ENCODE measurements at places on chromosomes 4 and X.

DNA sequence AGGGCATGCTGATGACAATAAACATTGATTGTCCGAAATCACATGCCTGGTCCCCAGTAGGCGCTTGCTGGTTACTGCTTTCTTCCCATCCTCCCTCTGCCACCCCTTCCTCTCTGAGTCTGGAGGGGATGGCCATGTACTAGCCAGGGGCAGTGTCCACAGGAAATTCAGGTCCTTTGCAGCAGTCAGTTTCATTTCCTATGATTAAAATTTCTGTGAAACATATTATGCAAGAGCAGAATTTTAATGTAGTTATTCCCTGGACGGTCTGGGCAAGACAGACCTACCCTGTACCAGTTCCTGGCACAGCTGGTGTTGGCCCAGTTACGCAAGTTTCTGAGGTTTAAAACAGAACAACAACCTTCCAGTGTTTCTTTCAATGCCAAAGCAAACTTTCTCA, 28.2 kb upstream of the TLR2 start:
- DNase-seq, result no peak

DNA sequence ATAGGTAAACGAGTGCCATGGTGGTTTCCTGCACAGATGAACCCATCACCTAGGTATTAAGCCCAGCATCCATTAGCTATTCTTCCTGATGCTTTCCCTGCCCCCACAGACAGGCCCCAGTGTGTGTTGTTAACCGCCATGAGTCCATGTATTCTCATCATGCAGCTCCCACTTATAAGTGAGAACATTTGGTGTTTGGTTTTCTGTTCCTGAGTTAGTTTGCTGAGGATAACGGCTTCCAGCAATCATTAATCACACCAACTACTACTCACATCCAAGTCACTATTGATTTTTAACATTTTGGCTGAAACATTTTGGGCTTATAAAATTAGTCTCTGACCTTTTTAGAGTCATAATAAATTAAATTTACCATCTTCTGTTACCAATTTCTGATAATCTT, 205.3 kb downstream of the SPOCK3 start:
- DNase-seq, result no peak

- DNase-seq, result no peak
Measured at GRCh38 chr4:77183777-77184420, 26.9 kb downstream of the CCNG2 start.

DNA sequence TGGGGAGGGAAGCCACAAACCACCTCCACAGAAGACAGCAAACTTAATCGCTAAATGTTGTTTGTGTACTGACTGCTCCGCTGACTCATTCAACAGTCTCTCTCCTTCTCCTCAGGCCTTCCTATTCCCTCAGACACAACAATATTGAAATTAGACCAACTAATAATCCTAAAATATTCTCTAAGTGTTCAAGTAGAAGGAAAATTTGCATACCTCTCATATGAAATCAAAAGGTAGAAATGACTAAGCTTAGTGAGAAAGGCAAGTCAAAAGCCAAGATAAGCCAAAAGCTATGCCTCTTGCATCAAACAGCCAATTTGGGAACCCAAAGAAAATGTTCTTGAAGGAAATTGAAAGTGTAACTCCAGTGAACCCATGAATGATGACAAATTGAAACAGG, 75.7 kb upstream of the ARHGAP24 start:
- no peak for DNase-seq

DNA sequence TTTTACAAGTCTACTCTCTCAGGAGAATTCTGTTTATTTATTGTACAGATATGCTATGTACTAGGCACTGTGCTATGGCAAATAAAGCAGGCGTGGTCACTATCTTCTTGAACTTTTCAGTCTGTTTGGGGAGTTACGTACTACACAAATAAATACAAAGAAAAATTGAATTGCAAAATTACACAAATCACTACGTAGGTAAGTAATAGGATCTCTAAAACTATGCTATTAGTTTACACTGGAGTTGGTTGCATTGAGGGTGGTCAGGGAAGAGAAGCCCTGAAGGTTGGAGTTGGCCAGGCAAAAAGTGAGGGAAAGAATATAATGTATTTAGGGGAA, 75.7 kb downstream of the GAB1 start:
- no peak for DNase-seq

DNA sequence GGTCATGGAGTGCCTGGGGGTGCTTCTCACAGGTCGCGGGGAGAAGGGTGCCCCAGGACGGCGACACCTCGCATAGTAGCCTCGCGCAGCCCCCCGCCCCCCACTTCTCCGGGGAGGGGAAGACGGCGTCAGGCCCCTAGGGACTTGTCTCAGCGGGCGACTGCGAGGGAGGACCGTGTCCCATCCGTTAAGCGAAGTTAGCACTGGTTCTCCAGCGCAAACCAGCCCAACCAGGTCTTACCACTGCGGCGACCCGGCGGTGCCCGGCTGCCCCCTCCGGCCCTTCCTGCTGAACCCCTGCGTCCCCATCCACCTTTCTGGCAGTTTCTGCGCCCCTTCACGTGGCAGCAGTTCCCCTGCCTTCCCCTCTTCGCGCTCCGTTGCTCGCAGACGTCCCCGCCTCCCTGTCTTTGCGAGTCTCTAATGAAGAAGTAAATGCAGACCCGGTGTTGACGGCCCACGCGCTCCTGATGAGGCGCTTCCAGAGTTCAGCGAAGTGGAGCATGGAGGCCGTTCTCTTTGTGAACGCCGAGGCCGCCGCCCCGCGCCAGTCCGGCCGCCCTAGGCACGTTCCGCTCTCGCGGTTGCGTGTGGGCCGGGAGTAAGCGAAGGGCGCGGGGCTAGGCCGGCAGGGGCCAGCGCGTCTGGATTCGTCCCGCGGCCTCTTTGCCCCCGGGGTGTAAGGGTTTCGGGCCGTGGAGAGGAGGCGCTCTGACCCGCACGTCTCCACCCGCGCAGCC, 3.0 kb downstream of the SLIT2 start:
- peak; percentile 74 for DNase-seq

DNA sequence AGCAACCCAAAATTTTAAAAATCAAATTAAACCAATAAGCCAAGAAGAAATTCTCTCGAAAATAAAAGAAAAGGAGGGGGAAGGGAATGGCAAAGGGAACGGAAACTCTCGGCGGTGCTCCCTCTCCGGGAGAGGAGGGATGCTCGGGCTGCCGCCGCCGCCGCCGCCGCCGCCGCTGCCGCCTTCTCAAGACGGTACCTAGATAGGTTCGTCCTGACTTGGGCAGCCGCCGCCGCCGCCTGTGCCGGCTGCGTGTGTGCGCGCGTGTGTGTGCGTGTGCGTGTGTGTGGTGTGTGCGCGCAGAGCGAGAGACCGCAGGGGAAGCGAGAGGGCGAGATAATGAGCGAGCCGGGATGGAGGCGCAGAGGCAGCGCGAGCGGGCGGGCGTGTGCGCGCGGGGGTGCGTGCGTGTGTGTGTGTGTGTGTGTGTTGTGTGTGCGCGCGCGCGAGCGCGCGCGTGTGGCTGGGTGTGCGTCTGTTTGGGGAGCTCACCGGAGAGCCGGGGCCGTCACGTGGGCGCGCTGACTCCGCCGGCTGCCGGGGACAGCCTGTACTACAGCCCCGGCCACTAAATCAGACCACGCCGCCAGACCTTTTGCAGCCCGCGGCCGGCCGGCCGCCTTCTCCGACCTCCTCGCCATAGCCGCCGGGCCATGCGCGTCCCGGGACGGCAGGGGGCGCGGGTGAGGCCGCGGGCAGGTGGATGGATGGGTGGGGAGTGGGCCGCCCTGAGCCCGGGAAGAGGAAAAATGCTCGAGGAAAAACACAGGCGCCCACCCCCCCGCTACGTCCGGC, 111.6 kb downstream of the DHX15 start:
- peak; percentile 86 for DNase-seq

DNA sequence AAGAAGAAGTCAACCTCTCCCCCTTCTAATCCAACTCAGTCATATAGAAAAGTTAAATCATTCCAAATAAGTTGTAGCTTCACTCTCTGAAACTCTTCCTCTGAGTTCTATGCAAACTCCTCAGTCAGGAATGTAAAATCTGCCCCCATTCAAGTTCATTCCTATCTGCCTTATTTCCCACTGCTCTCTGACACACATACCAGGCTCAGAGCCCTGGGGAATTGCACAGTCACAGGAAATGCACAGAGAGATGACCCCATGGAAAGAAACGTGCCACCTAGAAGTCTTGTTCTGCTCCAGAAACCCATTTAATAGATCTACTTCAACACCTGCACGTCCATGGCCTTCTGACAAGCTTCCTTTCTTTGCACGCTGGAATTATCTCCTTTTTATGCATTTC, 236.0 kb upstream of the VCX3A start:
- DNase-seq, result no peak

GRCh38 chr4:88012647-88013046, 5.2 kb downstream of the PKD2 start:
- no peak for DNase-seq

DNA sequence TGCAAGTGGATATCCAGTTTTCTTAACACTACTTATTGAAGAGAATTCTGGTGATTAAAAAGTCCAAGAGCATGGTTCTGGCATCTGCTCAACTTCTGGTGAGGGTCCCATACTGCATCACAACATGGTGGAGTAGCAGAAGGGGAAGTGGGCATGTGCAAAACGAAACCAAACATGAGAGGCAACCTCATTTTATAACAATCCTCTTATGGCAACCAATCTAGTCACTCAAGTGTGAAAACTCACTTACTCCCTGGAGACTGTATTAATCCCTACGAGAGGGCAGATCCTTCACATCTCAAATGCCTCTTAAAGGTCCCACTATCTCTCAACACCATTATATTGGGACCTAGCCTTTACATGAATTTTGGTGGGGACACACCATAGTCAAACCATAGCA, 55.4 kb upstream of the TRO start:
- no peak for DNase-seq

DNA sequence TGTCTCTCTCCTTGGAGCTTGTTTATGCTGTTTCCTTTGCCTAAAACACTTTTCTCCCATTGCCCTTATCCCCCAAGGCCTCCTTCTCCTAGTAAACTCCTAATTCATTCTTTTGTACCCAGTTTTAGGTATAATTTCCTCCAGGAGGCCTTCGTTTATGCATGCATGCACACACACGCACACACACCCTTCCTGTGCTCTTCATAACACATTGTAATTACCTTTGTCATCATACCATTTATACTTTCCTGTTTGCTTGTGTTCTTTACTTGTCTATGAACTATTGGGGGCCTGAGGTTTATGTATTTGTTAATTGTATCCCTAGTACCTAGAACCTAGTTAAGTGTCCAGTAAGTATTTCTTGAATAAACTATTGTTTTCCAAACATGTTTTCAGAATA, 45.5 kb downstream of the XIAP start:
- no peak for DNase-seq

GRCh38 chr4:1714303-1715001, 2.3 kb upstream of the SLBP start:
- DNase-seq, result no peak

GRCh38 chrX:81537723-81538122, 335.8 kb downstream of the SH3BGRL start:
- DNase-seq, result no peak

GRCh38 chrX:13013363-13014110, 30.9 kb downstream of the FAM9C start:
- DNase-seq, result no peak

DNA sequence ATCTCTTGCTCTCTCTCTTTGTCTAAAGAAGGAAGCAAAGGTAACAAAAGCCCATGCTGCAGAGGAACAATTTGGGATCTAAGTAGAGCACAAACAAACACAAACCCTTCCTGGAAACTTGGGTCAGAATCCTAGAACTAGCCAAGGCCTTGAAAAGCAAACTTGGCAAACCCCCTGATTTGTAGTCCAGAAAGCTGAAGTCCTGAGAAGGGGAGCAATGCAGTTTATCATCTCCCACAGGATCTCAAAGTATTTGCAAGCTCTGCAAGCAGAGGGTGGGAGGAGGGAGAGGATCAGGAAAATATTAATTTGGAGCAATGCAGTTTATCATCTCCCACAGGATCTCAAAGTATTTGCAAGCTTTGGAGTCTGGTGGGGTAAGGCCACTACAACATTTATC, 379.5 kb upstream of the FGF13 start:
- no peak for DNase-seq

DNA sequence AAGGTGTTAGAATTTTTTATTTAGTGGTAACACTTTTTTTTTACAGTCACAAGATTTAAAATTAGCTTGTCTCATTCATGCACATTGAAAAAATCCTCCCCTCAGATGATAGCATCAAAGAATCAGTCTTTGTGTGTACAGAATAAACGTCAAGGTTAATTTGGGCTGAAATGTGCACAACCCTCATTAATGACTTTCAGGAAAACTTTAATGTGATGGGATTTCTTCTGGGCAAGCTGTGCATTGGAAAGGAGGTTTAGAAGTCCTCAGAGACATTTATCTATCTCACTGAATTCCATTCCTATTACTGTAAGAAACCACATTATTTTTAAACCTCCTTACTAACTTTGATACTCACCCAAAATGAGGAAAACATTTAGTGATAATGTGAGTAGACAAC, 88.2 kb upstream of the TECRL start:
- no peak for DNase-seq

DNA sequence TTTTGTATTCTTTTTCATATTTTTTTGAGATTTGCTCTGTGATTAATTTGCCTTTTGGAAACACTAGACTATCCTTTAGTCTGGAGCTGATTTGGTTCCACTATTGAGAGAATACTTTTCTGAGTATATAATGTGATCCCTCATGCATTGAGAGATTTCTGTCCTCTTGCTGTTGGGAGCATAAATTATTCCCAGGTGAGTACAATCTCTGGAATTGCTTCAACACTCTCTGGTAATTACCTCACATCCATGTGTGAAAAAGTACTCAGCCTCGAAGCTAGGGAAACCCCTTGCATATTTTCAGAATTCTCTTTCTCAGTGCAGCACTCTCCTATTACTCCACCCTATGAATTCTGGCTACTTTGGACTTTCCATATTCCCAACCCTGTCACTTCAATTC, 550.0 kb downstream of the RAPGEF2 start:
- no peak for DNase-seq

DNA sequence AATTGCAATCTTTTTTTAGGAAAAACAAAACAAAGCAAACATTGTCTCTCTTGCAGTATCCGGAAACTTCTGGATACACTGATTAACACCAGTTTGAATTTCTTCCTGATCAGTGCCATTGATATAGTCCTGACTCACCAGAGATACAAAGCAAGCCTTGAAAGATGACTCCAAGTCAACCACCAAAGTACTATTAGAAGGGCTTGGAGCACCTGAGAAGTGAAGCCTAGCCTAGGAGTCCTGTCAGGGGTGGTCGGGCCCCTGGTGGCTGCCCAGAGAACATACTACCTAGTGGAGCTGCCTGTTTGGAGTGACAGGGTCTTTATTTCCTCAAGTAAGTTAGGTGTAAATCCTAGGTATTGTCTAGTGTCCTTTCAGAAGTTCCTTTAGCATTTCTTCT, 593.2 kb downstream of the ZNF674 start:
- no peak for DNase-seq

DNA sequence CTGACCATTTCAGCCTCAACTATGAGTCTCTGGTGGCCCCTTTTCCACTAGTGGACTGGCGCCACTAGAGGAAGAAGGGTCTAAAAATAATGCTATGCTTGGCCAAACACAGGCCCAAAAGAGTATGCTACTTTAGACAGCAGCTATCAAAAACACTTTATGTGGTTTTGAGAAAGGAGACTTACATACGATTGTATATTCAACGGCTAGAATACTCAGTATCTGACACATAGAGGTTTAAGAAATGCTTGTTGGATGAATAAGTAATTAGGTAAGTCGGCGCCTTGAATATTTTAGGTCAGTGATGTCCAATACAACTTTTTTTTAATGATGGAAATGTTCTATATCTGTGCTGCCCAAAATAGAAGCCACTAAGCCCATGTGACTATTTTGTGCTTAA, 25.7 kb upstream of the TMPRSS11A start:
- no peak for DNase-seq

- no peak for DNase-seq
Measured at GRCh38 chr4:142585411-142585810, 260.7 kb downstream of the INPP4B start.

GRCh38 chr4:82865592-82865991, 25.4 kb downstream of the SEC31A start:
- no peak for DNase-seq
